ENCODE measurements at places on chromosomes 5 and 9.

DNA sequence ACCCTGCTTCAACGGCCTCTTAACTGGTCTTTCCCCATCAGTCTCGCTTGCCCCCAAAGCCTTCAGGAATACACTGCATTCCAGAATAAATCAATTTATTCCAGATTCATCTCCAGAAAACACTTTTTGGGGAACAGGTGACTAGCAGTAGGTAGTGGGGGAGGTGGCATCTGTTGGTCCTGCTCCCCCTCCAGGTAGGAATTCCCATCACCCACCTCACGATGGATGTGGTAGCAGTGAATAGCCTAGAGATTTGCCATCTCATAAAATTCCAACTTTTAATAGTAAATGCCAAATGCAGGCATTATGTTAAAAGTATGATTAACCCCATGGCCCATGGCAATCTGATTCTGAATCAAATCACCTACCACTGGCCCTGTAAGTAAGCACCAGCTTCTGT is 142.7 kb downstream of the MED27 start:
- DNase-seq = no peak

DNA sequence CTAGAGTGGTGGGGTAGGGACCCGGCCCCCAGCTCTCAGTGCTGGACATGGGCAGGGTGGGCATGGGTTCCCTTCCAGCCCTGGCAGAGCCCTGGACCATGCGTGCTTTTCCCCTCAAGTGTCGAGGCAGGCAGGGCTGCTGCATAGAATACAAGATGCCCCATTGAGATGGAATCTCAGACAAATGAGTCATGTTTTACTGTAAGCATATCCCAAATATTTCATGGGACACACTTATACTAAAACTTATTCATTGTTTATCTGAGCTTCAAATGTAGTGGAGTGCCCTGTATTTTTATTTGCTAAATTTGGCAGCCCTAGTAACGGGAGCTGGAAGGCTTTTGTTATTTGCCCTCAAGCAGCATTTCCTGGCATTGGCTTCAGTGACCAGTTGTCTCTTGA is 3.2 kb upstream of the RNU6ATAC start:
- DNase-seq = no peak

DNA sequence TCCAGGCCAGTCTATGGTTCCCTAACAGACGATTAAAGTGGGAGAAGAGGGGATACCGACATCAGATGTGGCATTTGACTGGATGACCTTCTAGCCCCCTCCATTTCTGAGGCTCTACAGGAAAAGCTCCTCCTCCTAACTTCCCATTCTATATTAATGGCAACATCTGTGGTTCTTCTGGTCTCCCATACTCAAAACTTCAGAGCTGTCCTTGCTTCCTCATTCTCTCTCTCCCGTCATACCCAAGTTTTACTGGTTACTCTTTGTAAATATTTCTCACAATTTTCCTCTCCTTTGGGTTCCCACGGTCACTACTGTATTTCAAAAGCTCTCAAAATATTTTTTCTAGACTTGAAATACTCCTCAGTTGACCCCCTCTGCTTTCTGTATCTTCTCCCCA is 36.0 kb upstream of the IL7R start:
- DNase-seq = no peak

- no peak for DNase-seq
These were observed 192.1 kb upstream of the TRIM32 start for GRCh38 chr9:116494815-116495634.

- no peak for DNase-seq
These were observed 160.6 kb downstream of the C9orf152 start for GRCh38 chr9:110047232-110047954.

GRCh38 chr5:83703059-83703458 is 17.6 kb downstream of the HAPLN1 start:
- no peak for DNase-seq

GRCh38 chr5:132256783-132257130 is 739 bp upstream of the PDLIM4 start:
- no peak for DNase-seq

GRCh38 chr9:27022920-27023319 is 17.4 kb upstream of the LRRC19 start:
- DNase-seq = no peak

- DNase-seq = no peak
These were observed 50.3 kb downstream of the MYO10 start for GRCh38 chr5:16885635-16886365.

- no peak for DNase-seq
These were observed 19.8 kb downstream of the AP3B1 start for GRCh38 chr5:78274540-78275197.

DNA sequence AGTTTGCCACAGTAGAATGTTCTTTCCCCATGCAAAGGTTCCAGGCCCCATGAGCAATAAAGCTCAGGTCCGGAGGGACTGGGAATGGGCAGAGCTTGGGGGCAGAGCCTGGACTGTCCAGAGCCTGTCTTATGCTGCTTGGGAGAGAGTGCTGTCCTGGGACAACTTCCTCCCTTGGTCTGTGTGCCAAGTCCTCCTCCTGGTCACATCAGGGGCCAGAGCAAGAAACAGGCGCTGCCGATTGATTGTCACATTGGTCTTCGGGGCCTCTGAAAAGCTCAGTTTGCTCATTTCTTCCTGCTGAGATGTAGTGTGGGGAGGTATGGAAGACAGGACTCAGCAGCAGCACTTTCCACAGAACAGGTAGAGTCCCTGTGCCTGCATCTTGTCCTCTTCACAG is 54.0 kb upstream of the FCN1 start:
- no peak for DNase-seq

DNA sequence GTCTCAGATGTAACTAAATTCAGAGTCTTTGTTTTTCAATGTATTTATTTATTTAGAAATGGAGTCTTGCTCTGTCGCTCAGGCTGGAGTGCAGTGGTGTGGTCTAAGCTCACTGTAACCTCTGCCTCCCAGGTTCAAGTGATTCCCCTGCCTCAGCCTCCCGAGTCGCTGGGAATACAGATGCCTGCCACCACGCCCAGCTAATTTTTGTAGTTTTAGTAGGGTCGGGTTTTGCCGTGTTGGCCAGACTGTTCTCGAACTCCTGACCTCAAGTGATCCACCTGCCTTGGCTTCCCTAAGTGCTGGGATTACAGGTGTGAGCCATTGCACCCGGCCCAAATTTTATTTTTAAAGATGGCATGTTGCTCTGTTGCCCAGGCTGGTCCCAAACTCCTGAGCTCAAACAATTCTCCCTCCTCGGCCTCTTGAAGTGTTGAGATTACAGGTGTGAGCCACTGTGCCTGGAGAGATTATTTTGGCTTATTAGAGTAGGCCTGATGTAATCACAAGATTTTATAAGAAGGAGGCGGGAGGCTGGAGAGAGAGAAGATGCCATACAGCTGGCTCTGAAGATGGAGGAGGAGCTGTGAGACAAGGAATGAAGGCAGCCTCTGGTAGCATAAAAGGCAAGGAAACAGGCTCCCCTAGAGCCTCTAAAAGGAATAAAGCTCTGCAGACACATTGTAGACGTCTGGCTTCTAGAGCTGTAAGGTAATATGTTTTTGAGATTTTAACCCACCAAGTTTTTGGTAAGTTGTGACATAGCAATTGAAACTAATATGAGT is 12.9 kb upstream of the KLF9 start:
- DNase-seq = no peak

DNA sequence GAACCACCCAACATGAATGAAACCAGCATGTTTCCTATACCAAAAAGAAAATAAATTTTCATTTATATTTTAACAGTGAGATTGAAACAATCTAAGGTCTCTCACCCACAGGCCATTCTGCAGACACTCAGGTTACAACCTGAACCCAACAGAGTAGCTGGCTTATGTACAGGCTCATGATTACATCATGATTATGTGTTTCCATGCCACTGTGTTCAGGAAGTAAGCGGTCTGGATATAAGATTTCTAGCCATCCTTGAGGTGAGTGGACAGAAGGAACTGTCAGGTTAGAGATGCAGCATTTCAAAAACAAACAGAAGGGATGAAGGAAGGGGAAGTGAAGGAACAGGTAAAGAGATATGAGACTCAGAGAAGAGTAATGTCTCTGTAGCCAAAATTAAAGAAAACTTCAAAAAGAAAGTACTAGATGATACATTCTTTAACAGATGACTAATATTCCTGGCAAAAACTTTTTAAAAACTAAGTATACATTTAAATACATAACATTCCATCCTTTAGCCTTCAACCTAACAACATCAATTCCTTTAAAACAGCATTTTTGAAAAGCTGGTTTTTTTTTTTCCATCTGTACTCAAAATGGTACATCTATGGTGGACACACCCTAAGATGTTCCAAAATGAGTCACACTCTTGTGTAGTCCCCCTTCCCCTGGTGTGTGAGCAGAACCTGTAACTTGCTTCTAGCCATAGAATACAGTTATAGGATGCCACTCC is 119.8 kb downstream of the LPAR1 start:
- DNase-seq = no peak

DNA sequence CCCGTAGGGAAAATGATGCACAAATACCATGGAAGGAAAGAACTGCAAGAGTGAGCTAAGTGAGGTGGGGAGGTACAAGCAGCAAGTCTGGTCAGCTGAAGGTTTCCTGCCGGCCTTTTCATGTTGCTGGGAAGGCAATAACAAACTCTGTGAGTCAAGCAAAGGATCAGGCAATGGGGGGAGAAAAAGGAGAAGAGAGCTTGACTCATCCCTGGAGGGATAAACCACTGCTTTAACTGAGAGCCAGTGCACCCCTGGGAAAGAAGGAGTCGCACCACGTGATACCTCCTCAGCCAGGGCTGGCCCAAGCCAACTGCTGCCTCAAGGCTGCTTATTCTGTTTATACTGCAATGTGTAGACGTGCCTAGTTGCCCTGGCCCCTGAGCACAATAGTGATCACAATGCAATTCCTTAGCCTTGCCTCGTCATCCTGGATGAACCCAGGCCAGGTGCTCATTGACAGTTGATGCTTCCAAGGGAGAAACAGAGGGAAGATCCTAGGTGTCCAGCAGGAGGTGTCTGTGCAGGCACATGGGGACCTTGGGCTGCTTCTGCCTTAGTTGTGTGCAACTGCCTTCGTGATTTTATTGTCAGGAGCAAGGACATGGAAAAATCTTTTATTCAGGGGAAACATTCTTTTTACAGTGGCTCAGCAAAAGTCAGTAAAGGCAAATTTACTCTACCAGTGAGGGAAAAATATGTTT is 203.0 kb upstream of the TUT7 start:
- no peak for DNase-seq

DNA sequence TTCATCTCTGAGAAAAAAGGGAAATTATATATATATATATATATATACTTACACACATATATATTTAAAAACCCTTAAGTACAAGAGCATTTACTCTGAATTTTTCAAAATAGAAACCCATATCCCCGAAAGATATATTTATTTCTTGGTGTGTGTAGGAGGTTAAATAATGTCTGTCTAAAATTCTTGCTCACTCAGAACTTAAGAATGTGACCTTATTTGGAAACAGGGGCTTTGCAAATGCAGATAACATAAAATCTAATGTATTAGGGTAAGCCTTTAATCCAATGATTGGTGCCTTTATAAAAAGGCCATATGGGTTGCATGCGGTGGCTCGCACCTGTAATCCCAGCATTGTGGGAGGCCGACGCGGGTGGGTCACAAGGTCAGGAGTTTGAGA is 517.3 kb upstream of the TLE4 start:
- DNase-seq = no peak

DNA sequence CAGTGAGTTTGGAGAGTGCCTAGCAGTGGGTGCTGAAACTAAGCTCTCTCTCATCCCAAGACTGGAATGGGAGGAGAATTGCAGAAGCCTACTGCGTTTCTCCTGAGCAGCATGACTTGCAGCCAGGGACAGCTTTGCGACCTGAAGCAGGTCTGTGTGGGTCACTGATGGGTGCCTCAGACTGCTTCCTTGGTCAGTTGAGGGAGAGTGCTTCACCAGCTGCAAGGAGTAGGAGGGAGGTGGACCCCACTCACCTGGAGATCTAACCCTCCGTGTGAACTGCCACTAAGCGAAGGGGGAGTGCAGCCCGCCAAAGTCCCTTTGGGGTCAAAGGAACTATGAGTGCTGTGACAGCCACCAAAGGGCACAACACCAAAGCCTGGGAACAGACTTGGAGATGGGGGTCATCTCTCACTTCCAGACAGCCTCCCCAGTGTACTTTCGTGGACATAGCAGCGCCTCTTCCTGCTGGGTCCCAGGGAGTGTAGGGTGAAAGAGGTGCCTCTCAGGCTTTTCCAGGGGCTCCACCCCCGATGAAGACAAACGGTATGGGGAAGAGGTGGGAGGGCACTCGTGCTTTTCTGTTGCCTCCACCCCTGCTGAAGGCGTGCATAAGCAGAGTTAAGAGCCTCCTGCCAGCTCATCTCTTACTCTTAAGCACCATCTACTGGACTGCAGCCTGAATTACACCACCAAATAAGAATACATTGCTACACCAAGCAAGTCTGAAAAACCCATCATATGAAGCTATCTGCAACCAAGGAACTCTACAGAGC is 34.3 kb upstream of the MACIR start:
- DNase-seq = peak; percentile 41

GRCh38 chr9:84187090-84187489 is 153.5 kb downstream of the SLC28A3 start:
- DNase-seq = no peak

- no peak for DNase-seq
These were observed 46.6 kb upstream of the COL5A1 start for GRCh38 chr9:134595014-134595413.

GRCh38 chr5:117102591-117102990 is 528.0 kb upstream of the SEMA6A start:
- no peak for DNase-seq

DNA sequence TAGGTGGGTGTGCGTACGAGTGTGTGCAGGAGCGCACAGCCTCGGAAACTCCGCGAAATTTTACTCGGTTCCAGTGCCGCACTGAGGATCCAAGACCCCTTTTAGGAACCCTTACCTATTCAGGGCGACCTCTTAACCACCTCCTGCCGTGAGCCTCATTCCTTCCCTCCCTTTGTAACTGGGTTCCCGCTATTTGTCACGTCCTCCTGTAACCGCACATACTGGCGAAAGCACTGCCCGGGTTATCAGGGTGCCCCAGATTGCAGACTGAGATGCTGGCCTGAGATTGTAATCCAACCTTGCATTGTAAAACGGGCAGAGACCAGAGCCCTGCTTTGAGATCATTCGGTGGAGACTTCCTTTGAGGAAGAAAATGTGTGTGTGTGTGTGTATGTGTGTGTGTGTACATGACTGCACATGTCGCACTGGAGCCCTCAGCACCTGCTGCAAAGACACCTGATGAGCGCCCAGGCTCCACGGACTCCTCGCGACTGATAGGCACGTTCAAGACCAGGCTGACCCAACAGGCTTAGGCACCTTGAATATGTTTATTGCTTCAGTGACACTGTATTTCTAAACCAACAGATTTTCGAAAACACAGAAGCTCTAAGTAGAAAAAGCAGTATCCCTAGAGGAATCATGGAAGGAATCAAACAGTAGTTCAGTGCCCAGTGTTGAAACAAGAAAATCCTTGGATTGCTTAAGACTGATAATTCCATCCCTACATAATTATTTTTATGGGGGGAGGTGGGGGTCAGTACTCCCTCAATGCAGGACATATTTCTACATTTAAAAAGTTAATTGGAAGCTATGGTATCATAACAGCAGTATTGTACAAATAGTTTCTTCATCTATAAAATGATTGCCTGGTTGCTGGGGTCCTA is 86.5 kb upstream of the TNFAIP8 start:
- DNase-seq = peak; percentile 27

GRCh38 chr5:137360607-137361006 is 138.5 kb downstream of the SPOCK1 start:
- no peak for DNase-seq

All from NCI-H1105 treated with DMSO at 0.1 percent for 48 hours (cell line).